NCI-H2029 (cell line): ENCODE measurements at places on chromosomes 1 and 21.

GRCh38 chr1:177181631-177182291 is 11.0 kb downstream of the BRINP2 start:
- DNase-seq = no peak

DNA sequence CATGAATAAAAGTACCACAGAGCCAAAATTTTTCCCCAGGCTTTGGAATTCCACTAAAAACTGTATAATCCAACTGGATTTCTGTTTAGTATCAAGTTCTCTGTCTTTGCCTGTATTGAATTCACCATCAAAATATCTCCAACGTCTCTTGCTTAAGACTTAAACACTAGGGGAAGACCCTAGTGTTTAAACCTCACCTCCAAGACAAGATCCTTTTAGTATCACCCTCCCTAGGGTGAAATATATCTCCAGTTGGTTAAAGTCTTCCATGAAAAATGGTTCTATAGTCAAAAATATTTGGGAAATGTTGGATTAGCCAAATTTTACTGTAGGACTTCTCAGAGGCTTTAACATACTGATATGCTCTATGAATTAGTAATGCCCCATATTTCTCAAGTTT is 8.1 kb upstream of the XCL1 start:
- no peak for DNase-seq

GRCh38 chr1:61181067-61182038 is 99.0 kb downstream of the NFIA start:
- no peak for DNase-seq

DNA sequence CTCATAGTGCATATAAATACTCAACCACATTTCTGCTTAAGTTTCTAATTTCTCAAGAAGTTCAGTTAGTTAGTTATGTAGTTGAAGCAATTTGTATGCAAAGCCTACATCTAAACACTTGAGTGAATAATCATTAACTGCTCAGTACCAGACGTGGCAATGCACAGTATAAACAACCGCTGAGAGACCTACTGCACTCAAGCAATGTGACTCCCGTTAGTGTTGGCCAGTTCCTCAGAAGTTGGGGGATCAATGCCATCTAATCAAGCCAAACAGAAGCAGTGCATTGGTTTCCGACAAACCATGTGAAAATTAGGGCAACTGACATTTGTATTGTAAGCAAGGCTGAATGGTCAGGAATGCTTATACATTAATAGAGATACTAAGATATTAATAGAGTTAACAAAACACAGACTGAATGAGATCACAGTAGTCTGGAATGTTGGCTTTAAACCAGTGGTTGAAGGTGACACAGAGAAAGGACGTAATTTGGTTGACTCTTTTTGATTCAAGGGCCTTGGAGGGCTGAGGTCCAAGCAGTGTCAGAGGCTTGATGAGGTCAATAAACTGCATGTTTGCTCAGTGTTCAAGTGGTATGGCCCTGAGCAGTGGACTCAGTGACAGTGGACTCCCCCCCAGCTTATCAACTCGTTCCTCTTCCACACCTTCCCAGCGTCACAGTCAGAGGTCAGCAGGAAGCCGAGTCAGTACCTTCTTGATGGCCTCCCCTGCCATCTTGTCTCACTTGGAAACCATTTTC is 255.5 kb downstream of the CTH start:
- DNase-seq = no peak

DNA sequence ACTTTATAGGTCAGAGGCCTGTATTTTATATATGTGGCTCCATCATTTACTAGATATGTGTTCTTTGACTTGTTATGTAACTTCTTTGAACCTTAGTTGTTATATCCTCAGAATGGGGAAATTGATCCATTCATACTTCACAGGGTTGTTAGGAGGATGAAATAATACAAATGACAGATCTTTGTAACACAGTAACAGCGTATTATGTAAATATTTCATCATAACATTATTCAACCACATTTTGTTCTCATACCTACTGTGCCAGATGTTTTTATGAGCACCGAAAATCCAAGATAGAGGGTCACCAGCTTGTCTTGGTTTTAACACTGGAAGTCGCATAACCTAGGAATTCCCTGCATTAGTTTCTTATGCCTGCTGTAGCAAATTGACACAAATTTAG is 3.3 kb downstream of the SUCO start:
- no peak for DNase-seq

DNA sequence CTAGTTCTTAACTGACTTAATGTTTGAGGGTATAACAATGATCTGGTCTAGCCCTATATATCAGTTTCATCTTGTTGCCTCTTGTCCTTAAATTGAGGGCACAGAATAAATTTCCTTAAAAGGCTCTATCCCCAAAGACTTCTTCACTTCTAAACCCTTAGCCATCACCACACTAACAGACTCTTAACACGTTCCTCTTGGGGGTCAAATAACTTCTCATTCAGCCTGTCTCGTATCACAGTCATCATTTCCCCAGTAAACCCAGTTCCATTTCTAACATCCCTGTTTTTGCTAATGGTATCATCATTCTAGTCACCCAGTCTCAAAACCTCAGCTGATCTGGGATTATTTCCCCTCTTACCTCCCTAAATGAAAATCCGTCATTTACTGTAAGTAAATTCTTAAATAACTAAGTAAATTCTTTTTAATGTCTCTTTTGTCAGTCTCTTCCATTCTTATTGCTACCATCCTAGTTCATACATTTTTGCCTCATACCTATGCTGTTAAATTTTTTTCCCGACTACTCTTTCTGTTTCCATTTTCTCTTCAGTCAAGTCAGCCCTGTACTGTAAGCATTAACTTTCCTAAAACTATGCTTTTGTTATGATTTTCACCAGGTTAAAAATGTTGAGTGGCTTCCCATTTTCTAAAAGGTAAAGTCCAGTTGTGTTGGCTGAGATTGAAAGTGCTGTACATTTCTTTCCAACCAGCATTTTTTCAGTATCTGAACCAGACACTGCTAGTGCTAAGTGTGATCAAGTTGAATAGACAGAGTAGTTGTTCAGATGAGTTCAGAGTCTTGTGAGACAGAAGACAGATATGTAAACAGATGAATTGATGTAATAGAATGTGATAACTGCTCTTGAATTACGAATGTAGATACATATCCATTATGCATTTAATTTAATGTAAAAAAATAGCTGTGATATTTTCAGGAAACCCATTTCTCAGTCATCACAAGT is 6.9 kb downstream of the CTTNBP2NL start:
- no peak for DNase-seq

GRCh38 chr1:234478152-234478480 is 863 bp downstream of the TARBP1 start:
- DNase-seq = peak; percentile 53

DNA sequence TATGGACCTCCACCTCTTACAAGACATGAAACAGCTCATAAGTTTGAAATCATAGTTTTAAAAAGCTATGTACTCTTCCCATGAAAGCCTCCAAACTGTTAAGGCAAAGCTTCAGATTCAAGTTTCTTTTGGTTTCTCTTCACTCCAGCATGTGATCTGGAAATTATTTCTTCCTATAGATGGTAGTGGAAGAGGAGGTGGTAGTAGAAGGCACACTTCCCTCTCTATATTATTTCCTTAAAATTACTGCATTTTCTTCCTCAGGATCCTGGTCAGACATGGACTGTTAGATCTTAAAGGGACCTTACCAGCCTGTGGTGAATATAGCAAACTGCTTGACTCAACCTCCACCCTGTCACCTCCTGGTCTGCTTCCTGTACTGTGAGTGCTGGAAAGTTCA is 31.9 kb downstream of the NHLH2 start:
- DNase-seq = no peak

GRCh38 chr1:64476251-64476952 is 6.5 kb downstream of the CACHD1 start:
- DNase-seq = peak; percentile 50

DNA sequence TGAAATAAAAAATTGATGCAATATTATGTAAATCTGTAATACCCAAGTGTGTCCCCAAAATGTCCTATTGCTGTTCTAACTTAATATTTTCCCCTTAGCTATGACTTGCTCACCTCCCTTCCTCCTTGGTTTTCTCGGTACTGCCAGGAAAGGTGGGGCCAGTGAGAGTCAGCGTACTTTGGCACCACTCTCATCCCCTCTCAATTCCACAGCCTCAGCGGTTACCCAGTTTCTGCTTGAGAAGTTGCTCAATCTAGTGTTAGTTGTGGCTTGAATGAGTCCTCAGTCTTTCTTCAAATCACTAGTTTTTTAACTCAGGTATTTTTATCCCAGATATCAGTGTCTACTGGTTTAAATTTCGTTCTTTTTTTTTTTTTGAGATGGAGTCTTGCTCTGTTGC is 32.3 kb downstream of the BCAS2 start:
- DNase-seq = no peak

DNA sequence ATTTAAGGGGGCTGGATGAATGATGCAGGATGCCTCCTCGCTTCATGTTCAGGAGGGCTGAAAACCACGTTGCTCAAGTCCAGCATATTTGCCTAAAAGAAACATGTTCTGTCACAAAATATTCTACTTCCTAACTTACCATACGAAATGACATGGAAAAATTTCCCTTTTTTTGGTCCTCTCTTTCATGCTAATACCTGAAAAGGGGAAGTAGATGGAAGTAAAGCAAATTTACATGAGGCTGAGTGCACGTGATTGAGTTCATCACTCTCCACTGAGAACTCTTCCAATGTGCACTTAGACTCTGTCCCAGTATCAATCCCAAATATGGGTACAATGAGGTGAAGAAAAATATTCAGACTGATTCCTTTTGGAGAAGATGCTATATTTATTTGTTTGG is 23.0 kb downstream of the XCL2 start:
- no peak for DNase-seq

DNA sequence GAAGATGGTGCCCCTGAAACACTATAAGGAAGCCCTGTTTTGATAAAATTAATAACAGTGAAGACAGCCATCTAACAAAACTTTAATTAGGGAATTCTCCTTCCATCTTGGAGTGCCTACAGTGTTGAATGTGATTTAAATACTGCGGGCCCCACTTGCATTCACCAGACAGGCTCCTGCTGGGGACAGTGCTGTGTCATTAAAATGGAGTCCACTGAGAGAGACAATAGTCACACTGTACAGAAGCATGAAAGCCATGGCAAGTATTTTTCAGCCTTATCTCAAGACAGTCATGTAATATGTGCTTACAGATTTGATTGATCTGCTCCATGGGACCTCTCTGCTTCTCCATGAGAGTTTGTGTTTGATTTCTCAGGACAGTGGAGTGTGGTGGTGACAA is 29.7 kb upstream of the ZBTB18 start:
- DNase-seq = no peak

DNA sequence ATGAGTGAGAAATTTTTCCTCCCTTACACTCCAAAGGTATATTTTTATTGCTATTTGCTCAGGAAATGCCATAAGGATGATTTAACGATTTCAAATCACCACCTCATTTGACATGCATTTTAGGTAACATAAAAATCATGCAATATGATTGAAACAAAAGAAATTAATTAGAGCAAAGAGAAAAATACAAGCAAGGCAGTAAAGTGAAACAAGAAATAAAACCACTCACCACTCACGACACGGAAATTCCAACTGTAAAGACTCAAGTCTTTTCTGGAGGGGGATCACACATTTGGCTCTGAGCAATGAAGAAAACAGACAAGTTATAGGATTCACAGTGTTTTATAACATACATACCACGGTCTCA is 86.8 kb upstream of the ARHGAP29 start:
- no peak for DNase-seq

DNA sequence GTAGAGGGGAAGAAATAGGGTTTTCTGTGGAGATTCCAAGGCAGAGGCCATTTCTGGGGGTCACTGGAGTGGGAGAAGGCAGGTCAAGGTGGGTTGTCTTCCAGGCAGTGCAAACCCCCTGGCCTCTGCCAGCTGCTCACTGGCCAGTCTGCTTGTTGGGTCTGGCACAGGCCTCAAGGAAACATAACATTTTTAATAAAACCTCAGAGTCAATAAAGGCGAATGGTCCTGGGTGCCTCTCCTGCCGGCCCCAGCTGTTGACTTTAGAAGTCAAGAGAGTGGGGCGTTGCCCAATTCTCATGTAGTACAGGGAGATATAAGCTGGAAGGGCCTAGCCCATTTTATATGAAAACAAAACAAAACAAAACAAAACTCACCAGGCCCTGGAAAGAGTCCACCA is 36.6 kb downstream of the RUNX3 start:
- DNase-seq = peak; percentile 42

DNA sequence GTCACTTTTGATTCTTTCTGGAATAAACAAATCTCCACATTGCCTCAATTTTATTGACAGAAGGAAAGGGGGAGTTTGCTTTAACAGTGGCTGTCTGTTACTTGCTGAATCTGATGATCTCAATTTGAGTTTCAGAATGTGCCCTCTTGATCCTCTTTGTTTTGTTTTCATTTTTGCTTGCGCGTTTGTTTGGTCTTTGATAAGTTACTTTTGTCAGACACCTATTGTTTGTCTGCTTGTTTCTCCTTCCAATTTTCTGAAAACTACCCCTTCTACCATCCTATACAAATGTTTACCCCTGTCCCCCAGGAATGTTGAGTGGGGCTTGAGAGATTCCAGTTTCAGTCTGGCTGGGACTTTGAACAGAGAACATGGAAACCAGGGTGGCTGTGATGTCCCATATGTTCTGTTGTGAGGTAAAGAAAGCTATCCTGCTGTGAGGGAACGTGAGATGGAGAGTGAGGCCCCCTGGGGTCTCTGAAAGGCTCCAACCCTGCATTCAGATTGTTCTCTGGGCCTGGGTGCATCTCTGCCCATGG is 11.8 kb upstream of the XCL2 start:
- no peak for DNase-seq

GRCh38 chr1:209647156-209647555 is 5.1 kb downstream of the LAMB3 start:
- DNase-seq = no peak

DNA sequence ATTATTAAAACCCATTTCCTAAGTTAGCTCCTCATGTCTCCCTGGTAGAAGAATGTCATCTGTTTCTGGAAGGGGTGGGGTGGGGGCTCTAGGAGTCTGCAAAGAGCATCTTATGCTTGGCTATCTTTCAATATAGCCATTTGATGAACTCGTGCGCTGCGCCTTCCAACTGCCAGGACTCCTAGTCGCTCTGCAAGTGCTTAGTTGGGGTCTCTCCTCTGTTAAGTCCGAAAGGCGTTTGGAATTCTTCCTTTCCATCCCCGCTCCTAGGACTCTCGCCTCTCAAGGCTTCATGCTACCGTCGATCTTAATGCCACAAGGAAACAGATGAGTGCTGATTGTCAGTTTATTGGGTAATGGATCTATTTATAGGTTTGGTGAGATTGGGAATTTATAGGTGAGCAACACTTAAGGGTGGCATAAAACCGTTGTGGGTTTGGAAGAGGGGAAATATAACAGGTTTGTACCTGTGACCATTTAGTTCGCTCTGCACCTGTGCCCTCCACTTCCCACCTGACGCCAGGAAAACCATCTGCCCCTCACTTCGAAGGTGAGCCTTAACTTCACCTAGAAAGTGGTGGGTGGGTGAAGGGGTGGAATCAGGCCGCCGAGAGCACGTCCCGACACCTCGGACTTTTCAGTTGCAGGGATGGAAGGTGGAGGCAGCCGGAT is 1.1 kb downstream of the KCNH1 start:
- no peak for DNase-seq

DNA sequence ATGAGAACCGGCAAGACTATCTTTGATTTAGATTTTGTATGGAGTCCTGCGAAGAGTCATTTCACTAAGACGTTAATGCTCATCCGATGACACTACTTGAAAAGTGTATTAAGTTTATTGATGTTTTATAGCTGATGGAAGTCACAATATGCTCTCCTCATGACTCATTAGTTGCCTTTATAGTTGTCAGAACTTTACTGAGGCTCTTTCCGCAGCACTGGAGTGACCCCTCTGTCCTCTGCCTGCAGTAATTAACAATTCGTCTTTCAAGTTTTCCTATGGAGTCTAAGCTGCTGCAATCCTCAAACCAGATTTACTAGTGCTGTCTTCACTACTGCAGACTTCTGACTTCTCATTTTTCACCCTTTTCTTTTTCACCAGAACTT is 853 bp downstream of the USP16 start:
- DNase-seq = no peak
